CD4-positive, alpha-beta T cell treated with Interferon alpha-2 for 1 hour (primary cell): ENCODE measurements at places on chromosomes 1 and 21.

DNA sequence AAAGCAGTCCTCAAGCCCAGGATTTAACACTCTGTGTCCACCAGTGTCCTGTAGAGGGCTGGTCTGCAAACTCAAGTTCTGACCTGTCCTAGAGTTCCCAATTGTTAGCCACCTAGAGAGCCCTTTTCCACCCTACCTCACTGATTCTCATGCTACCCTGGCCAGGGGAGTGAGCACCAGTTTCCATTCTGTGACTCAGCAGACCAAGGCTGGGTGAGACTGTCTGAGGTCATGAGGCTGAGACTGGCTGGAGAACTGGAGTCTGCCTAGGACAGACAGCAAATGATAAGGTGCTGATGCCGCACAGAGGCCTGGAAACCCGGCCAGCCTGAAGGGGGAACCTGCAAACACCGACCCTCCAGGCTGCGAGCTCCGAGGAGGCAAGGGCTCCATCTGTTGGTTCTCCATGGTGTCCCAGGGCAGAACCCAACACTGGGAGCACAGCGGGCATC lies 13.7 kb downstream of the GLIS1 start:
- DNase-seq = no peak

DNA sequence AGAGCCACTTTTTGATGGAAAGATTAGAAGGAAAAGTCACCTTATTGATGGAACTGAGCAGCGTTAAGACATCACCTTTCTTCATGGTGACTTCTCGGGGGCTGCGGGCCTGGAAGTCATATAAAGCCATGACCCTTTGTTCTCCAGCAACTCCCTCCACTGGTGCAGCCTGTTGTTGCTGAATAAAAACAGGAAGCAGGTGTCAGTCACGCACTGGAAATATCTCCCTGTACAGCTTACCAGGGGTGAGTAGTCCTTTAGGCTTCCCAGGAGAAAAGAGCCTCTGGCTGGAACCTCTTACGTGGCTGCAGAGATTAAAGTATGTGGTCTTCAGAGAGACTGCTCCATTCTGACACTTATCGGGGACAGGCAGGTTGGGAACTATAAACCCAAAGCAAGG lies 31.9 kb downstream of the SPTA1 start:
- DNase-seq = no peak

GRCh38 chr21:46196733-46197132 lies 12.5 kb upstream of the SPATC1L start:
- no peak for DNase-seq

GRCh38 chr1:159860456-159860855 lies 2.0 kb downstream of the VSIG8 start:
- no peak for DNase-seq

GRCh38 chr1:101964708-101965107 lies 32.0 kb downstream of the OLFM3 start:
- DNase-seq = no peak

- DNase-seq = peak; percentile 48
These were observed 1.9 kb downstream of the FTCD start for GRCh38 chr21:46153247-46154154.
